ENCODE measurements at places on chromosomes 13 and 19.

DNA sequence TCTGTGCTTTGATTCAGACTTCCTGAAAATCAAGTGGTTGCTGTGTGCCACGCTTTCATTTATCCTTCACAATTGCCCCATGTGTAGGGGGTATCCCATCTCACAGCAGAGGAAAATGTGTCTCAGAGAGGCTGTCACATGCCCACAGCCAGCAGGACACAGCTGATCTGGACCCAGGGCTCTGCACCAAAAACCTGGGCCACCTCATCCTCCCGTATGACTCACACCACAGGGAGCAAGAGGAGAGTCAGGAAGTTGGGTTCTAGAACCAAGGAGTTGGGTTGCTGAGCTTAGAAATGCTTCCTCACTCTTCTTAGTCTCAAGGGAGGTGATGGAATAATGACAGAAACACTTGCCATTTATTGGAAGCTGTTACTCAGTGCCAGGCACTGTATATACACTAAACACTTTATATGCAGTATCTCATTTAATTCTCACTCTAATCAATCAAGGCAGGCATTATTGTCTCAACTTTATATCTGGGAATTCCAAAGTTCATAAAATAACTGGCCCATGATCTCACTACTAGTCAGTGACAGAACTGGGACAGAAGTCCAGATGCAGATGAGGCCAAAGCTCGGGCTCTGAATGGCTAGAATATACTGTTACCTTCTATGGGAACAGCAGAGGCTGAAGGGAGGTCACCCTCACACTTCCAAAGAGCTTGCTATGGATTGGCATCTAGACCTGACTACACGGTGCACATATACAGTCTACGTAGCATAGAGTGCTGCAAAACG lies 47.7 kb upstream of the ATP12A start:
- no peak for DNase-seq

- no peak for DNase-seq
Measured at GRCh38 chr13:113324398-113324797, 27.4 kb downstream of the LAMP1 start.

GRCh38 chr19:18309525-18310064 lies 13.3 kb downstream of the LSM4 start:
- DNase-seq: no peak

- DNase-seq: no peak
Measured at GRCh38 chr13:103097366-103097928, 31.2 kb upstream of the SLC10A2 start.

DNA sequence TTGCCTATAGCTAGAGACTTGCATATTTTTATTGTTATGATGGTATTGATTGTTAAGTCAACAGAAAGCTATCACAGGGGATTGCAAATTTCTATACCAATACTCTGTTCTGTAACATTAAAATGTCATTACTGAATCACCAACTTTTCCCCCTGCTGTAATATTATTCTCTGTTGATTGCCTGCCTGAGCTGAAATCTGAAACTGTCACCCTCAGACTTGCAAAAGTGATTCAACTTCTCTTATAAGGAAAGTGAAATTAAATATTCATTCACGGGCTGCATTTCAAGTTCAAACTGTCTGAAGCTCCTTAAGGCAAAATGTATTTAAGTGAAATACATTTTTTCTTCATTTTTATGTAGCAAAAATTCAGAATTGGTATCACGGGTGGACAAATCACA lies 723.2 kb downstream of the PCDH9 start:
- no peak for DNase-seq

DNA sequence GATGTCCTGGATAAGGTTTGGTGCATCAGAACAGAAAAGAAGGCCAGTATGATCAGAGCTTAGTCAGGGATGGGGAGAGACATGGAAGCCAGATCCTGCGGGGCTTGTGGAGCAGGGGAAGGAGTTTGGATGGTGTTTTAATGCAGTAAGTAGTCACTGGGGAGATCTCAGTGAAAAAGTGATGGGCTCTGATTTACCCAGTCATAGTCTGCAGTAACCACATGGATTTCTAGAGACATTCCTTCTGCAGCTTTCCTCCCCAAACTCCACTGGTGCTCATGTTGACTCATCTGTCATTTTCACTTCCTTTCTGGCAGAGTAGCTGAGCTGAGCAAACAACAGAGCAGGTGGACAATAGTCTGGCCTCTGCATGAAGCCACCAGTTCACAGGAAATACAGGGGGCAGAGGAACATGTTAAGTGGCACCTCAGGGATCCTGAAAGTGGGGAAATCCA lies 144.1 kb downstream of the DPF1 start:
- no peak for DNase-seq

- no peak for DNase-seq
Measured at GRCh38 chr19:19535311-19536191, 2.5 kb upstream of the CILP2 start.

- DNase-seq: no peak
Measured at GRCh38 chr13:70994191-70994590, 872.8 kb downstream of the DACH1 start.

DNA sequence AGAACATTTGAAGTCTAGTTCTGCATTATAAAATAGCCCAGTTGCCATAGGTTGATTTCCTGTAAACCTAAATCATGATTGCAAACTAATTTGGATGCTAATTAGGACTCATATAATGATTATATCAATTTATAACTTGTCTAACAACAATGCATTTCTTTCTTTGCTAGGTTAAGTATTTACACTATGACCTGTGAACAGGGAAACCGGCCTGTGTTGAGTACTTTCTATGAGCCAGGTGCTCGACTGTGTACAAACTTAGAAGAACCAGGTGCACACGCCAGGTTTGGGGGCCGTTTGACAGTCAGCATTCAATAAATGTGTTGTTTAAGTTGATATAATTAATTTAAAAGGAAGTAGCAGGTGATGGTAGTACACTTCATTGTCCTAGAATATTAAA lies 203.1 kb downstream of the TM9SF2 start:
- no peak for DNase-seq
